ENCODE measurements at places on chromosomes 13 and 19.

DNA sequence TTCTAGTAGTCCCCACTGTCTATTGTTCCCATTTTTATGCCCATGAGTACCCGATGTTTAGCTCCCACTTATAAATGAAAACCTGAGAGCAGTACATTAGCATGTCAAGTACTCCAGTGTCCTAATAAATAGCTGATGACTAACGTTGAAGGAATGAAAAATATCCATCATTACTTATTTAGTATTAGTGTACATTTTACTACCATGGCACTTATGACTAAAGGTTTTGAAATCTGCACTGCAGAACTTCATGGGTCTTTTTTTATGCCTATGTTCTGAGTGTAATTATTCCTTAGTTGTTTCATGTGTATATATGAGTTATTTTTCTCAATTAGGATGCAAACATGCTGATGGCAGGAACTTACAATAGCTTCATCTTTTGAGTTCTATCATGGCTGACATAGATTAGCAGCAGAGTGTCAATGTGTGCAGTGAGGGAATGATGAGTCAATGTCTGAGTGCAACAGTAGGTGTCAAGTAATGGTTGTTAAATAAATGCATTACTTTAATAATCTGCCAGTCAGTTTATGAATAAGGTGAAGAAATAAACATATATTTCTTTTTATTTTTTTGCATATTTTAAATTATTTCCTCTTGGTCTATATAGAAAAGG lies 188.4 kb downstream of the ITGBL1 start:
- DNase-seq, result no peak

DNA sequence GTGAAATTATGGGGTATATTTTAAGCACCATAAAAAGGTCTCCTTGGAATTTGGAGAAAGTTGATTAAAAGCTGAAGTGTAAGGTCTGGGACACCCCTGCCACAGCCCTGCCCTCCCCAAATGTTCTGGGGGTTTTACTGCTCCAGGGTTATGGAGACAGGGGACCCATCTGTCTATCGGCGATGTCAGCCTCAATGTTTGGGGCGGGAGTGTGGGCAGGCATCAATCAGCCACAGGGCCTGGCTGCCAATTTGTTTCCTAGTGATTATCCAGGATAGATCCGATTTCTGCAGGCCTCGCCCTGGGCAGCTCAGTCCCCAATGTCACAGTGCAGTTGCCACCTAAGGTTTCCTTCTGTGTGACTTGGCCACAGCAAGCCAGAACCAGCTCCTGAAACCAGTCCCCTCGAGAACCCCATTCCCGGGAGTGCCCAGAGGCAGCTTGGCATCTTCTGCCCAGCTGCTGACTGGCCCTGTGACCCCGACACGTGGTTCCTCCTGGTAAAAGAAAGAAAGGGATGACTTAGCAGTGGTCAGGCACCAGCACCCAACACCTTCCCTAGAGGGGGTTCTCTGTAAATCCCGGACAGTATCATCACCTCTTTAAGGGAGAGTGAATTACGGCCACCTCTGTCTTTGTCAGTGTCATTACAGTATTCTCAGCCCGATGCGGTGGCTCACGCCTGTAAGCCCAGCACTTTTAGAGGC lies 41.6 kb downstream of the MYO9B start:
- no peak for DNase-seq

- DNase-seq, result no peak
Observed at GRCh38 chr13:111570911-111571310, 250.5 kb downstream of the TEX29 start.

- DNase-seq, result no peak
Observed at GRCh38 chr13:42696191-42696590, 85.2 kb upstream of the FAM216B start.

GRCh38 chr19:56177564-56178243 lies 1.9 kb downstream of the GALP start:
- no peak for DNase-seq

- DNase-seq, result no peak
Observed at GRCh38 chr19:58204566-58204965, 21.7 kb downstream of the ZNF274 start.

DNA sequence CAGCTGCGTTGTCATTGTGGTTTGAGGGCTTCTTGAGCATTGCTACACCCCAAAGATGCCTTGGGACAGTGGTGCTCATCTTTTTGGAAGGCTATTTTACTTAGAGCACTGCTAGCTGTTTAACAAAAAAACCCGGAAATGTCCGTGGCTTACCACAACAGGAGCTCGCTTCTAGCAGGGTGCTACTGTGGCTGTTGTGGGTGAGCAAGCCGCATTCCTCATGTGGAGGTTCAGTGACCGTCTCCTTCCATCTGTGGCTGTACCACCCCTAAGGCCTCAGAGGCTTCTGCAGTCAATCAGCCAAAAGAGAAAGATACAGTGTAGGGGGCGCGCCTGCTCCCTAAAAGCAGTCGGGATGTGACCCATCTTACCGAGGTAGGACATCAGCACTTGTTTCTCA lies 1004.2 kb downstream of the UQCRFS1 start:
- no peak for DNase-seq
